ENCODE measurements at places on chromosomes 6 and 20.

GRCh38 chr6:82959385-82959941 lies 106.2 kb downstream of the UBE3D start:
- no peak for DNase-seq

GRCh38 chr6:25732468-25733198 lies 21.9 kb upstream of the SLC17A4 start:
- DNase-seq, result no peak

DNA sequence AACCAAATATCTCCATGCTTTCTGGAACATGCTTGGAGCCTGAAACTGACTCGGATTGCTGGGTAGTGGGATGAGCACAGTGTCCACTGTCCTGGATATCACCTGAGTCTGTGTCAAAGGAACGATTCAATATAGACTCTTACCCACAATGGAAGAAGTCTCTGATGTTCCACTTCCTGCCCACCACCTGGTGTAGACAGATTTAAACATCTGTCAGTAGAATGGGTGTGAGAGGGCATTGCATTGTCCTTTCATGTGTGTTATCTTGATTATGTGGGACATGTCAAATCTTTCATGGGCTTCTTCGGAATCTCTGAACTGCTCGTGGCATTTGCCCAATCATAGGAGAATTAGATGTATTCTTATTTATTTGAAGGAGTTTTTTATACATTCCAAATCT lies 20.8 kb downstream of the ULBP3 start:
- DNase-seq, result no peak

GRCh38 chr6:157302736-157303135 lies 20.6 kb downstream of the TMEM242 start:
- no peak for DNase-seq

DNA sequence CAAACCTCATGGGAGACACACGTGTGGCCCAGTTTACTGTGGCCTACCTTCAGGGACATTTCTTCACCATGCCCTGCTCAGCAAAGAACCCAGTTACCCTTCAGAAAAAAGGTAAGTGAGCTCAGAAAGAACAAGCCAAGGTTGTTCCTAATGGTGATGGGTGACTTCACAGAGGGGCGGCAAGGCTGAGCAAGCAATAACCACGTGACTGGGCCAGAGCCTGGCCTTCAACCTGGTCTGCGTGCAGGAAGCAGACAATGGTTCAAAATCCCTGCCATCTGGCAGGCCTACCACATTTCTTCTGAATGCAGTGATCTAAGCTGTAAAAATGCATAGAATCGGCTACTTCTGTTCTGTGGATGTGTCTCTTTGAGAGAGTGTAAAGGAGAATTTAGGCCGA lies 115.5 kb upstream of the CST7 start:
- DNase-seq, result no peak

DNA sequence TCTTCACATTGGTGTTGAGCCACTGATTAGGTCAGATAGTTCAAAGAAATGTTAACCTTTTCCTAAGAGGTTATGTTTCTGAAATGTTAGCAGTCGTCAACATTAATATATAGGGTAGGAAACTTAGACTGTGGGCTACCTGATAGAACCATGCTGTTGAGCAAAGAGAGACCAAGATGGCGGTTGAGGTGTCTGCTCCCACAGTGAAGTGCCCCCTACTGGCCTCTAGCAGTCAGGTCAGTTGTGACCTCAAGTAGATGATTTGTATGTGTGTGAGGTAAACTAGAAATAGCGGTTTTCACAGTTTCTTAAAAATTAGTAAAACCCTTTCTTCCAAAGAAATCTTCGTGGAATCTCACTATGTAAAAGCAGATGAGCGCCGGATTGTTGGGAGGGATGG lies 40.3 kb downstream of the MTHFD1L start:
- DNase-seq, result no peak

DNA sequence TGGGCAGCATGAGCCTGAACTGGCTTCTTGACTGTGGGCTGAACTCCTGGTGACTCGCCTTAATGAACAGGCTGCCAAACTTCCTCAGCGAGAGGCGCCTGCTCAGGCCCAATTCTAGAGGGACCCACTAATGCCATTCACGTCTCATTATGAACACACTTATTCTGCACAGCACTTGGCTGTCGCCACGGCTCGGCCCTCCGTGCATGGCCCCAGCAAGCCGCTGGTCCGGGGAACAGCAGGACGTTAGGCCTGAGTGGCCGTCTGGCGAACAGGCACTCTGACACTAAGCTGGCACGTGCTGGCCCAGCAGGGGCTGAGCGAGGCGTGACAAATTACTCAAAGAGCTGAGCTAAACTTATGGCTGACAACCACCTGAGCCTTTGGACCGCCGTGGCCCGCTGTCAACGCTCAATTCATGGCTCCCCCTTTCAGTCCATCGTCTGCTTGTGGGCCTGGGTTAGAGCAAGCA lies 45.9 kb downstream of the INSM1 start:
- DNase-seq, result no peak

- no peak for DNase-seq
Observed at GRCh38 chr6:89355511-89356194, 3.1 kb upstream of the UBE2J1 start.

GRCh38 chr20:10538768-10539167 lies 103.7 kb downstream of the SLX4IP start:
- no peak for DNase-seq

DNA sequence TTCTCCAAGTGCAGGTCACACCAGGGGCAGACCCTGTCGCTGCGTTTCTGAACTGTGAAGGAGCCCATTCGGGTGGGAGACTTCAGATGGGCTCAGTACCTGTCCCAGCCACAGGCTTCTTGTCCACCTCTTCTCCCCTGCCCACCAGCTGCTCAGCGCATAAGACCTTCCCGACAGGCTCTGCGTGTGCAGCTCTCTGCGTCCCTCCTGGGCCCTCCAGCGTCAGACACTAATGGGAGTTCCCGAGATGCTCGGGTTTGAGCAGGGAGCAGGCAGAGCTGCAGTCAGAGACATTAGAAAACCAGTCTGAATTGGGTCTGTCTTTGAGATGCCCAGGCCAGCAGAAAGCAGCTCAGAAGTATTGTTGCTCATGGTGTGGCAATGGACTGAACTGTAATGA lies 50.4 kb downstream of the TCP11 start:
- DNase-seq, result no peak

DNA sequence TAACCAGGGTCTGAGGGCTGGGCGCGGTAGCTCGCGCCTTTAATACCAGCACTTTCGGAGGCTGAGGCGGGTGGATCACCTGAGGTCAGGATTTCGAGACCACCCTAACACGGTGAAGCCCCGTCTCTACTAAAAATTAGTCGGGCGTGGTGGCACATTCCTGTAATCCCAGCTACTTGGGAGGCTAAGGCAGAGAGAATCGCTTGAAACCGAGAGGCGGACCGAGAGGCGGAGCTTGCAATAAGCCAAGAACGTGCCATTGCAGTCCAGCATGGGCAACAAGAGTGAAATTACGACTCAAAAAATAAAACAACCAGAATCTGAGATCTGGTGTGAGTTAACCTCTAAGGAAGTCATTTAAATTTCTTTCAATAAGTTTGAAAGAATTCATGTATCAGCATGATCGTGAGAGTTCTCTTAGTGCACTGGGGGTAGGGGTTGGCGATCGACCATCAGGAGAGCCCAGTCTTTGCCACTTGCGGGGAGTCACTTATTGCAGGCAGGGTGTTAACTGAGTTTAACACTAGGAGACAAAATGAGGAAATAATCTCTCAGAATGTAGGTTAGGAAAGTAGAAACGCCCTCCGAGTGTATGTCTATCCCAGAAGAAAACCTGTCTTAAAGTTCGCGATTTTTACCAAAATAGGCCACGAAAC lies 206.5 kb upstream of the ZNF184 start:
- no peak for DNase-seq

DNA sequence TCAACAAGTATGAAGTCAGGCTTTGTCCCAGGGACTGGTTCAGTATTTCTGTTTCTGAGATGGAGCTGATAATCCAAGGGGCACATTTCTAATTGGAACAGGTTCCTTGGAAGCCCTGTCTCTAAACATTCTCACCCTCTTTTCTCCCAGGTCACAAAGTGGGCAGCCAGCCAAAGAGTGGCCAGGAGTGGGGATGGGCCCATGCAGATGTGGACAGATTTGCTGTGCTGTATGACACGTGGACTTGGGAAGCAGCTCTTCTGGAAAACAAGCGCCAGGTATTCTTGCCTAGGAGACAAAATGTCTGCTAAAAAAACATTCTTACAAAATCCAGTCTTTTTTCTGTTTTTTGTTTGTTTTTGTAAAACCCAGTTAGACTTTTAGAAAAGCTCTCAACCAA lies 140.2 kb downstream of the CD164 start:
- DNase-seq, result no peak

- DNase-seq, result no peak
Observed at GRCh38 chr6:72835749-72836148, 213.9 kb downstream of the KCNQ5 start.

GRCh38 chr6:71474942-71475341 lies 186.3 kb downstream of the OGFRL1 start:
- no peak for DNase-seq

GRCh38 chr6:33458676-33459075 lies 4.3 kb downstream of the ZBTB9 start:
- DNase-seq, result no peak

- no peak for DNase-seq
Observed at GRCh38 chr6:18330548-18331081, 56.5 kb upstream of the RNF144B start.

DNA sequence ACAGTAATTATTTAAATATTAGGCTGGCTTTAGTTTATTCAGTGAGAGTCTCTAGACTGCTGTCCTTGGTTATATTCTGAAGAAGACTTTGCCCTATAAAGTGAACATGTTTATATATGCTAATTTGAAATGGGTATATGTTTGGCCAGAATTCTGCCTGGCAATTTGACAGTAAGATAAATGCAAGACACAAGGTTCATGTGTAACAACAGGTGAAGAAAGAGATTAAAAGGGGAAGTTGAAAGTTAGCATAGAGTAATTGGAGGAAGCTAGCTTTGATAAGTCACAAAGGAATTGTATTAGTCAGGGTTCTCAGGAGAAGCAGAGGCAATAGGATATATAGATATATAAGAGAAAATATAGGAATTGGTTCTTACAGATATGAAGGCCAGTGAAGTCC lies 191.4 kb downstream of the CENPW start:
- DNase-seq, result no peak

DNA sequence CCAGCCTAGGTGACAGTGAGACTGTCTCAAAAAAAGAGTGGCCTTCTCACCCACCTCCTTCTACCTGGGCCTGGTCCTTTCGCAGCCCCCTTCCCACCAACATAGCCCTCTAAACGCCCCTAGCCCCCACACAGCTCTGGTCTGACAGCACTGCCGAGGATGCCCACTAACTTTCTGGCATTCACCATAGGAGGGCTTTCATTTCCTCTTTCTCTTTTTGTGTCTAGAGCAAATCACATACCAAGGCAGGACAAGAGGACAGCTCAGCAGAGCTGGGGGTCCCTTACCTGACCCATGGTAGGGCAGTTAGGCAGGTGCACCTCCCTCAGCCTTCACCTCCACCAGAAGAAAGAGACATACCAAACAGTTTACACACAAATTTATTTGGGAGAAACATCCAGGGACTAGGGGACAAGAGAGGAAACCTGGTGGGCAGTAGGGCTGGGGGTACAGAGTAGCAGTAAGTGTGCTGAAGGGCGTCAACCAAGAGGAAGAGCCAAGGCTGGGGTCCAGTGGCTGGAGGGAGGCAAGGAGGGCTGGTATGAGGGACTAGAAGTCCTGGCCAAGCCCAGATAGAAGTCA lies 4.5 kb downstream of the LY6G5C start:
- DNase-seq, result no peak

GRCh38 chr6:150747155-150747554 lies 118.3 kb upstream of the MTHFD1L start:
- no peak for DNase-seq

DNA sequence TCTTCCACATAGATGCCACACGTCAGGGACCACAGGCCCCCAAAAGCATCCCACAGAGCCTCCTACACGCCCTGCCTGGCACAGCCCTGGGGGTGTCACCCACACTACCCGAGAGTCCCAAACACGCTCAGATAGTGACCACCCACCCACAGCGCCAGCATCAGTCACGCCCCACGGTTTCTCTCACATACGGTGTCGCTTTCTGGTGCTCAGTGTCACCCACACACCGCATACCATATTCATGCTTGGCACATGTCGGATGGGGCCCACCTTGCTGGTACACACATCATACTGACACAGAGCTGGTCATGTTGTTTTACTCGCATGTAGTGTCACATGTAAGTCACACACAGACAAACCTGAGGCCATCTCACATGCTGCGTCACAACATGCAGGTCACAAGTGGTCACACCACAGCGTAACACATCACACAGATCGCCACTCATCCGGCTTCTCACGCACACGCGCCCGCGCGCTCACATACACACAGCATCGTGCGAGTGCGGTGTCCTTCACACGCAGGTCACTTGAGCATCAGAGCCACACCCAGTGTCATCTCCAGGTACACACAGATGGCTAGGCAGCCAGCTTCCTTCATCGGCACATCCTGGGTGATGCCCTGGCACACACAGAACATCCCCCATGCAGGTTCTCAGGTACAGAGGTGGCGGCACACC lies 3.4 kb downstream of the TEAD3 start:
- no peak for DNase-seq

DNA sequence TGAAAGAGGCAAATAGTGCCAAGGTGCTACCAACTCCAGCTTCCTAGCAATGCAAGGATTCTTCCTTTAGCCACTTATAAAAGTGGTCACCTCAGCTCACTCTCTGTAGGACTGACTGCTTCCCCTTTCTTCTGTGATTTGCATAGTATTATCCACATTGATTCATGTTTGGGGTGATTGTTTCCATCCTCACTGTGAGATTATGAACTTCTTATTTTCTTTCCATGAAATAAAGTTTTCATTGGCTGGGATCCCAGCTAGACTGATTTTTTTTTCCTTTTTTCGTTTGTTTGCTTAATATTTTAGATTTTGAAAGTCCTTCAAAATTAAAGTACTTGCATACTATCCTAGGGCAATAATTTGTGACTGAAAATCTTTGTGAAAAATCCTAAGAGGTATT lies 50.5 kb downstream of the EYA4 start:
- DNase-seq, result no peak

DNA sequence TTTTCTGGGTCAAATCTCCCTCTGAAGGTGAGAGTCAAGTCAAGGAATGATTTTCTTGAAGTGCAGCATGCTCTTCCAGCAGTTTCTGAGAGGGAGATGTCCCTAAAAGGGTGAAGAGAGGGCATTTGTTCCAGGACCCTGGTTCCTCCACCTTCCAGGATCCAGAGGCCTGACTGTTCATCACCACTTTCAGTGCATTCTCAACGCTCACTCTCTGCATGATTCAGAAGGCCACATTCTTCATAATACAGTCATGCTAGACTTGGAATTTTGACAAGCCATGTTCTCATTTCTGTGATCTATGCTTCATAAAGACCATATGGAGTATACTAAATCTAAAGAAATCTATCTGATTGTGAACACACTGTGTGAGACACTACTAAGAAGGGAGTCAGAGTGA lies 85.1 kb downstream of the PDE7B start:
- DNase-seq, result no peak

GRCh38 chr20:34084227-34084923 lies 27.7 kb downstream of the EIF2S2 start:
- DNase-seq, result no peak
